ENCODE measurements at places on chromosomes 7 and 10. TPM values are rescaled to one million over a fixed set of nuclear protein-coding genes. Genes with fewer than 3 reads are reported as not detected.

DNA sequence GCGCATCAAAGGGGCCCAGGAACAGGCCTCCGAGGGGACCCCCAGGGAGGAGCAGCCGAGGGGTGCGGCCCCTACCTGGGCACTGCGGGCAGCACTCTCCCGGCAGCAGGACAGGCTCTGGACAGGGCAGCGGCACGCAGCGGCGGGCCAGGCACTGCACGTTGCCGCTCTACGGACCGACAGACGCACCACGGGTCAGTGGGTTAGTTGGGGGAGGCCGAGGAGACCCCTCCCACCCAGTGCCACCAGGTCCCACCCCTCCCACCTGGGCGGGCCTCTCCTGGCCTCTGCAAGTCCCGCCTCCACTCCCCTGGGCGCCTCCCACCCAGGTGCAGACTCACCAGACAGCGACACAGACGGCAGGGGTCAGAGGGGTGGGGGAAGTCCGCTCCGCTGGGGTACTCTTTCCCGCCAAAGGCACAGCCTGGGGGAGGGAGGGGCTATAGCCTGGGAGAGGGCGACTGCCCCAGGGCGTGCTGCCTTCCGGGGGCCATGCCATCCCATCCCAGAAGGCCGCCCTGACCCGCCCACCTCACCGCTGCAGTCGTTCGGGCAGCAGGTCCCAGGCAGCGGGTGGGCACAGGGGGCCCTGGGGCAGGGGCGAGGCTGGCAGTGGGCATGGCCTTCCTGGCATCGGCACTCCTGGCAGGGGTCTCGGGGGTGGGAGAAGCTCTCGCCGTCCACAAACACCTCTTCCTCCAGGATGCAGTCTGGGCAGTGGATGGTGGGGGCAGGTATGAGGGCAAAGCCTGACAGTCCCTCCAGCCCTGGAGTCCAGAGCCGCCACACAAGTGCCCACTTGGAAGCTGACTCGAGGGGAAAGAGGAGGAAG lies 19.2 kb downstream of the KCP start:
- no peaks in the 10 kb centered on the region for H3K36me3 ChIP-seq

GRCh38 chr7:85821926-85822325 lies 635.1 kb upstream of the SEMA3D start:
- no peaks in the 10 kb centered on the region for H3K27me3 ChIP-seq
- H3K4me1 ChIP-seq, result no peaks in the 10 kb centered on the region
- no peak overlapping the region for H3K4me3 ChIP-seq
- no peaks in the 10 kb centered on the region for H3K36me3 ChIP-seq
- no peak for DNase-seq
- no peak overlapping the region for H3K27ac ChIP-seq

- no peak overlapping the region for H3K27ac ChIP-seq
- no peak for DNase-seq
- H3K4me3 ChIP-seq, result no peak overlapping the region
Measured at GRCh38 chr10:119754085-119754484, 28.2 kb downstream of the INPP5F start.

GRCh38 chr10:50917486-50917885 lies 32.1 kb upstream of the A1CF start:
- no peak overlapping the region for H3K27ac ChIP-seq
- DNase-seq, result no peak
- H3K4me1 ChIP-seq, result no peaks in the 10 kb centered on the region
- no peak overlapping the region for H3K4me3 ChIP-seq
- no peaks in the 10 kb centered on the region for H3K27me3 ChIP-seq

DNA sequence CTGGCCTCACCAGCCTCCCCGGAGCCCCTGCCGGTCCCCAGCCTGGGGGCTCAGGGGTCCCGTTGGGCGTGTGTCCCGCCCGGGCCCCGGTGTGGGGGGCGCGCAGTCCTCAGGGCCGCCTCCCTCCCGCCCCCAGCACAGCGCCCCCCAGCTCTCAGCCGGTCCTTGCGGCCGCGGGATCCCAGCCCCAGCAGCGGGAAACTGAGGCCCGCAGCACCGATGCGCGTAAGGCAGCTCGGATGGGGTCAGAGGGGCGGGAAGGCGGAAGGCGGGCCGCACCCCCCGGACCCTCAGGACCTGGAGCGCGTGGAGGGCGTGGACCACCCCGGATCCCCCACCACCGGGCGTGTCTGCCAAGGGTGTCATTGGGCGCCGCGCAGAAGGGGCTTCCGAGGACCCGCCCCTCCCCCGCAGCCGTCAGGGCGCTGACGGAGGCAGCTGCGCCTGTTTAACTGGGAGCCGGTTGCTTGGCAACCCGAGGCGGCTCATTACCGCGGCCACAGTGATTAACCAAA lies 14.9 kb downstream of the UNCX start:
- DNase-seq, result no peak
- peaks cover 38% of the 10 kb centered on the region for H3K4me1 ChIP-seq

GRCh38 chr7:66529883-66530610 lies 98.6 kb upstream of the KCTD7 start:
- H3K4me1 ChIP-seq, result no peaks in the 10 kb centered on the region
- H3K36me3 ChIP-seq, result no peaks in the 10 kb centered on the region
- DNase-seq, result no peak
- no peaks in the 10 kb centered on the region for H3K27me3 ChIP-seq

DNA sequence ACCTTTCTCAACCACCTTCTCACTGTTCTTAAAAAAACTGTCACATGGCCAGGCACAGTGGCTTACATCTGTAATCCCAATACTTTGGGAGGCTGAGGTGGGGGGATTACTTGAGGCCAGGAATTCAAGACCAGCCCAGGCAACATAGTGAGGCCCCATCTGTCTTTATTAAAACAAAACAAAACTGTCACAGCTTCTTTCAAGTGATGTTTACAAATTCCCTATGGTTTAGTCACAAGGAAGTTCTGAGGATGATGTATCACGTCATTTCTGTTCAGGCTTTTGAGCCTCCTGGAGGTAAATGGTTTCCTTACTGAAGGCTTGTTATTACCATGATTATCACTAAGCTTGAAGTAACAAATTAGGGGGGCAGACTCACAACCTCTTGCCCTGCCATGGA lies 186.2 kb downstream of the CFTR start:
- no peak overlapping the region for H3K4me3 ChIP-seq
- H3K36me3 ChIP-seq, result no peaks in the 10 kb centered on the region
- H3K4me1 ChIP-seq, result no peaks in the 10 kb centered on the region
- no peak overlapping the region for H3K27ac ChIP-seq

- no peak overlapping the region for H3K4me3 ChIP-seq
- no peaks in the 10 kb centered on the region for H3K36me3 ChIP-seq
- DNase-seq, result no peak
- H3K4me1 ChIP-seq, result no peaks in the 10 kb centered on the region
- no peaks in the 10 kb centered on the region for H3K27me3 ChIP-seq
Measured at GRCh38 chr10:66365686-66366085, 560.1 kb upstream of the LRRTM3 start.

GRCh38 chr7:139893999-139894398 lies 64.9 kb downstream of the TBXAS1 start:
- H3K27ac ChIP-seq, result no peak overlapping the region
- H3K4me3 ChIP-seq, result no peak overlapping the region
- no peaks in the 10 kb centered on the region for H3K27me3 ChIP-seq
- no peaks in the 10 kb centered on the region for H3K36me3 ChIP-seq

DNA sequence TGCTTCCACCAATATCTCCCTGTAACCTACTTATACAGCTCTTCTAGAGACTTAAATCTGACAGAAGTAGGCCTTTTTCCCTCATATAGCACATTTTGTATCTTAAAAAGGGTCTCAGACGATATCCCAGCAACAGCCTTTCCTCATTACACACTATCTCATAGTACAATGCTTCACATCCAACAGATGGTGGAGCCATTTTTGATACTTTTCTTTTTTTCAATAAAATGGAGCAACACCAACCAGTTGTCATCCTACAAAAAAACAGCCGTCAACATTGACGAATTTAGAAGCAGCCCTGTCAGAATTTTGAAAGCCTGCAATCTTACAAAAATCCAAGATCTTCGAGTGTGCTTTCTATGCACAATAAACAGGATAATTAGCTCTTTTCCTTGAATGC lies 145.9 kb upstream of the NEBL start:
- H3K36me3 ChIP-seq, result no peaks in the 10 kb centered on the region
- no peak overlapping the region for H3K27ac ChIP-seq

DNA sequence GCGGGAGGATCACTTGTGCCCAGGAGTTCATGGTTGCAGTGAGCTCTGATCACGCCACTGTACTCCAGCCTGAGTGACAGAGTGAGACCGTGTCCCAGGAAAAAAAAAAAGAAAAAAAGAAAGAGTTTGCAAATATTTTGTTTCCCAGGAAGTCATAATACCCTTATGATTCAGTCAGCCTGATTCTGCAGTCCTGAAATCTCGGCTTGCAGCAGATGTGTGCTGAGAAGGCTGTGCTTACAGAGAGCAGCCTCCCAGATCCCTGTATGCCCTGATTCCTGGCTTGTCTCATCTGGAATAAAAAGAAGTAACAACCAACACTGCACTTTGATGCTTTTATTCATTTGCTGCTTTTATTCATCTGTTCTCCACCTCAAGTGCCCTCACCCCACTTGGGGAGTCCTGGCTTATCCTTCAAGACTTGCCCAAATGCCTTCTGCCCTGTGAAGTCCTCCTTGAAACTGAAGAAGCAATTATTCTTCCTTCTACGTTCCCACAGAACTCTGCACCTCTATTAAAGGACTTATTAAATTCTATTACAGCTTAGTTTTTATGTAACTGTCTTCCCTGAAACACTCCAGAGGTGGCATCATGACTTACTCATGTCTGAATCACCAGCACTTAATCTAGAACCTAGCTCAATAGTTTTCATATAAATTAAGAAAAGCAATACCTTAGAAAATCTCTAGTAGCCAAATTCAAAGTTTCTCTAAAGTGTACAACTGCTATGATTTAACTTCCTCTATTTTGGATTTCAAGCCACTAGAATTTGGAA lies 27.7 kb upstream of the BPGM start:
- no peak overlapping the region for H3K4me3 ChIP-seq
- DNase-seq, result no peak
- no peaks in the 10 kb centered on the region for H3K36me3 ChIP-seq

GRCh38 chr7:136884492-136884891 lies 16.0 kb downstream of the CHRM2 start:
- H3K27ac ChIP-seq, result no peak overlapping the region
- H3K4me1 ChIP-seq, result no peaks in the 10 kb centered on the region
- H3K36me3 ChIP-seq, result no peaks in the 10 kb centered on the region
- no peaks in the 10 kb centered on the region for H3K27me3 ChIP-seq
- no peak for DNase-seq

- no peaks in the 10 kb centered on the region for H3K36me3 ChIP-seq
- H3K27ac ChIP-seq, result no peak overlapping the region
- H3K4me3 ChIP-seq, result no peak overlapping the region
Measured at GRCh38 chr7:51569581-51569980, 253.0 kb upstream of the COBL start.

- no peaks in the 10 kb centered on the region for H3K4me1 ChIP-seq
- H3K4me3 ChIP-seq, result no peak overlapping the region
- H3K36me3 ChIP-seq, result no peaks in the 10 kb centered on the region
- no peaks in the 10 kb centered on the region for H3K27me3 ChIP-seq
Measured at GRCh38 chr7:124881981-124882380, 47.6 kb downstream of the POT1 start.

GRCh38 chr10:124348801-124349200 lies 69.9 kb downstream of the OAT start:
- H3K27me3 ChIP-seq, result no peaks in the 10 kb centered on the region
- H3K4me3 ChIP-seq, result no peak overlapping the region
- no peaks in the 10 kb centered on the region for H3K36me3 ChIP-seq
- DNase-seq, result no peak

LOXL4 gene
- total RNA-seq, result not detected

TRIM24 gene
- total RNA-seq, result 14.1 TPM

CFAP69 gene
- not detected for total RNA-seq

CRHR2 gene
- total RNA-seq, result not detected

ADCY1 gene
- total RNA-seq, result 0.03 TPM

TYW1 gene
- total RNA-seq, result 23.7 TPM

GPR37 gene
- not detected for total RNA-seq

TMEM26 gene
- not detected for total RNA-seq

SPDYE1 gene
- total RNA-seq, result not detected

PLAC9 gene
- not detected for total RNA-seq

LRRTM3 gene
- total RNA-seq, result not detected

All from CD4-positive, alpha-beta T cell (primary cell).